SK-N-SH (cell line): ENCODE measurements at places on chromosomes 6 and 20. TPM values are rescaled to one million over a fixed set of nuclear protein-coding genes. Genes with fewer than 3 reads are reported as not detected.

The ENPP3 gene
- polyA plus RNA-seq, result not detected in 2 replicates

The RAB32 gene
- 36.9 and 39.6 TPM in 2 replicates for polyA plus RNA-seq

The SPEF1 gene
- polyA plus RNA-seq, result 1.6 and 1.8 TPM in 2 replicates

The RALGAPB gene
- 10.8 and 14.7 TPM in 2 replicates for polyA plus RNA-seq

The MSH5 gene
- polyA plus RNA-seq, result 16.0 and 19.5 TPM in 2 replicates

The ZSCAN31 gene
- polyA plus RNA-seq, result 1.9 and 2.1 TPM in 2 replicates

The EDN3 gene
- 0.02 and 0.05 TPM in 2 replicates for polyA plus RNA-seq

The CASS4 gene
- polyA plus RNA-seq, result 0.02 TPM in 1 of 2 replicates, not detected in the other

The GDAP1L1 gene
- polyA plus RNA-seq, result 0.30 and 0.55 TPM in 2 replicates

- H3K36me3 ChIP-seq, result no peaks in the 10 kb centered on the region
- H3K4me3 ChIP-seq, result no peak overlapping the region
- no peak for DNase-seq
- H3K27ac ChIP-seq, result no peak overlapping the region
These were observed 15.5 kb downstream of the ZNF831 start for GRCh38 chr20:59178983-59179595.

DNA sequence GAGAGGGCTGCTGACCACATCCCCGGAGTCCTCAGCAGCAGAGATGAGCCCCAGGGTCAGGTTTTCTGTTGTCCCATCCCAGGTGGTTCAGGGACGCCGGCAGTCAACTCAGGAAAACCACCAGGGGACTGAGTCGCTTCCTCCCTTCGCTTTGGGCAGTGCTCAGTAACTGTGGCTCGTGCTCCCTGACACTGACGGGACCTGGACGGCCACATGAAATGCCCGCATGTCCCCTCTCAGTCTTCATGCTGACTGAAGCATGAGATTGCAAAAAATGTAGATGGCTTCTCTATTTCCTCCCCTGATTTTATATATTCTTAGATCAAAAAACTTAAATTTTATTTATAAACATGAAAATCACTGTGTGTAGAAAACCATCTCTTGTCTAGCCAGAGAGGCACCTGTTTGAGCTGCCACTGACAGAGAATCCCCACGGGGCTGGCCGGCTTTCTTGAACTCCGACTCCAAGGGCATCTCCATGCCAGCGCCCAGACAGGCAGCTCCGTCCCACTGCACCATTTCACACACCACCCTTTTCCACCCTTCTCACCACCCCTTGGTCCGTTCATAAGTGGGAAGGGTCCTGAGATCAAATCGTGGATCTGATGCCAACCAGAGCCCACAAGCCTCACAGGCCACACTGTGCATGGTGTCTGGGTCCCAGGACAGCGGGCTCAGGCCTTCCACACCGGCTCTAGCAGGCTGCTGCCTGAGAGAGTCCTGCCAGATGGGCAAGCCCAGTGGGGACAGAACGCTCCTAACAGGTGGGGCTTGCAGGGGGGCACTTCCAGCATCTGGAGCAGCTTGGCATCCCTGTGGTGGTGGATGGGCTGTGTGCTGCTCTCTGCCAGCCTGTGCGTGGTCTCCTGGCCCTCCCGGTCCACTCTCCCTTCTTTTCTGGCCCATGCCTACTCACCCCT, 98.2 kb downstream of the SMOC2 start:
- no peak for DNase-seq
- H3K4me3 ChIP-seq, result no peak overlapping the region
- H3K27me3 ChIP-seq, result no peaks in the 10 kb centered on the region
- H3K27ac ChIP-seq, result no peak overlapping the region
- no peaks in the 10 kb centered on the region; the same call in 1 of the 2 replicates for H3K4me1 ChIP-seq
- H3K36me3 ChIP-seq, result no peaks in the 10 kb centered on the region

GRCh38 chr6:32982702-32983492, 14.5 kb downstream of the BRD2 start:
- no peak for DNase-seq
- H3K36me3 ChIP-seq, result peaks cover 53% of the 10 kb centered on the region
- peak overlapping the region; percentile 23; the same call in 1 of the 2 replicates for H3K27ac ChIP-seq
- H3K4me3 ChIP-seq, result no peak overlapping the region

- no peak overlapping the region for H3K27ac ChIP-seq
- no peak overlapping the region for H3K4me3 ChIP-seq
- no peaks in the 10 kb centered on the region for H3K36me3 ChIP-seq
- DNase-seq, result no peak
- 0 out of 2 replicates have a peak, but pooled peaks cover 6% of the 10 kb centered on the region for H3K27me3 ChIP-seq
These were observed 59.4 kb upstream of the BACH2 start for GRCh38 chr6:90356012-90356421.

DNA sequence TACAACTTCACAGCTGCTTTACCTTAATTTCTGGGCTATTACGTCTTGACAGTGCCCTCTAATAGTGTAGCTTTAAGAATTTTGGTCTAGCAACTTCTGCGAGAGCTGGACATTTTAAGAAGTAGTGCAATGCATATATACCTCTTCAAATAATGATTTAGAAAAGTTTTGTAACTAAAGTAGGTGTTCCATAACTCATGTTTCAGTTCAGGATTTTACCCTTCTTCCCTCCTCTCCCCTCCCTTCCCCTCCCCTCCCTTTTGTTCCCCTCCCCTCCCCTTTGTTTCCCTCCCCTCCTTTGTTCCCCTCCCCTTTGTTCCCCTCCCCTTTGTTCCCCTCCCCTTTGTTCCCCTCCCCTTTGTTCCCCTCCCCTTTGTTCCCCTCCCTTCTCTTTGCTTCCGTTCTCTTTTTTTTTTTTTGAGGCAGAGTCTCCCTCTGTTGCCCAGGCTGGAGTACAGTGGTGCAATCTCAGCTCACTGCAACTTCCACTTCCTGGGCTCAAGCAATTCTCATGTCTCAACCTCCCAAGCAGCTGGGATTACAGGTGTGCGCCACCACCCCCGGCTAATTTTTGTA, 28.8 kb upstream of the TRAM2 start:
- H3K4me3 ChIP-seq, result no peak overlapping the region
- H3K36me3 ChIP-seq, result no peaks in the 10 kb centered on the region
- peaks cover 16% of the 10 kb centered on the region for H3K4me1 ChIP-seq
- no peak for DNase-seq
- H3K27ac ChIP-seq, result no peak overlapping the region
- no peaks in the 10 kb centered on the region for H3K27me3 ChIP-seq

DNA sequence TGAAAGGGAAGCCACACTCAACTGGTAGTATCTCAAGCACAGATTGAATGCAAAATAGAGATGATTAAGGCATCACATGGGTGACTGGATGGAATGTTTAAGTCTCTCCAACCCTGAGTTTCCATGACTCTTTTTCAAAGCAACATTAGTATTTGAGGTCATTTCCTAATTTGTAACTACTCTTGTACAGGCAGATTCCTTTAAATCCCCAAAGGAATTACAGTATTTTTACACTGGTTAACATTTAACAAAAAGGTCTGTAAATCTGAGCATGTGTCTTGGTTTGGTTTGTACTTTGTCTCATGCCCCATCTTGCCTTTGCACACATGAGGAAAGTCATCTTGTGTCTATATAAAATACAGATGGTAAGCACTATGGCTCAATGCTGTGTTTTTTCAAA, 15.1 kb downstream of the RMND1 start:
- H3K27me3 ChIP-seq, result no peaks in the 10 kb centered on the region
- H3K4me1 ChIP-seq, result peaks cover 18% of the 10 kb centered on the region; the same call in 1 of the 2 replicates
- no peak for DNase-seq
- H3K4me3 ChIP-seq, result no peak overlapping the region
- peaks cover 42% of the 10 kb centered on the region for H3K36me3 ChIP-seq
- peak overlapping the region; percentile 48 for H3K27ac ChIP-seq

DNA sequence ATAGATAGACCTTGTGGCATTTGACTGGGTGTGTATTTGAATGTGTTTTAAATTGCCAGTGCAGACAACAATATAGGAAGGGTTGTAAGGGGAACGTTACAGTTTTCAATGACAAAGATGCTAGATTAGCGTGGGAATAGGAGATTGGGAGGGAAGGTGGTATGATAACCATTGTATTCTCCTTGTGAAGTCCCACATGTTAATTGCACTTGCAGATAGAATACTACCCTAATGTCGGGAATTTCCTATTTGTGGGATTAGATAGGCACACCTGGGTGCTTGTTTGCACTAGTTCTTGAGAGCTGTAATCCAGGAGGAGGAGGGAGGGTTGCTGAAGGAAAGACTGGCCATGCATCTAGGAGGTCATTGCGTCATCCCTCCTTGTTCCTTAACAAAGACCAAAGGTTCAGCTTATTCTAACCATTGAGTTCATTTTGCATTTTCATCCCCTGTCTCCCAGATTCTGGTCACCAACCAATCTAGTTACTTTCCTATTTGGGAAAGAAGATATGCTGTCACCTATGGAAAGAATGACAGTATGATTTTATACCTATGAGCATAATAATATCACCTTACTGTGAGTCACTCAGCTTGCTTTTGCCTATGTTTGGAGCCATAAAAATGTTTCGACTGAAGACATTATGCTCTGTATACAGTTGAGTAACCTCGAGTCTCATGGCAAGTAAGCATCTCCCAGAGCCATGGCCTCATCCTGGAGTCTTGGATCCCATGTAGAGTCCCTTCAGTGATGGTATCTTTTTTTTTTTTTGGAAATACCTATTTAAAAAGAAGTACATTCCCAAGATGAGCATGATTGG, 201.5 kb downstream of the DTNBP1 start:
- no peaks in the 10 kb centered on the region for H3K27me3 ChIP-seq
- no peak for DNase-seq
- H3K4me1 ChIP-seq, result peaks cover 27% of the 10 kb centered on the region
- no peak overlapping the region for H3K4me3 ChIP-seq
- H3K27ac ChIP-seq, result no peak overlapping the region
- H3K36me3 ChIP-seq, result no peaks in the 10 kb centered on the region

DNA sequence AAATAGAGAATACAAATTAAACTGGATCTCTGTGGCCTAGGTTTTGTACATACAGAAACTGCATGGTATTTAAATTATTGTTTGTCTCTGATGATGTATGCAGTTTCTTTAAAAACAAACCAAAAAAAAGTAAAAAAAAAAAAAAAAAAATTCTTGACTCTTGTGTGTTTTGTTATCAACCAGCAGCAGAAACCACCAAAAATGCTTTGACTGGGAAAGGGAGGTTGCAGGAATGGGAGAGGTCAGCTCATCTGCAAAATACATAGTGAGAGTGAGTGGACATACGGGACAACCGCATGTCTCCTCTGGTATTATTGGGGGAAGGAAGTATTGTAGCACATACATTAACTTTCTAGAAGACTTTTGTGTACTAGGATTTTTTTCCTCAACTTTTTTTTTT, 38.0 kb downstream of the TBC1D7 start:
- no peak overlapping the region for H3K27ac ChIP-seq
- H3K4me1 ChIP-seq, result no peaks in the 10 kb centered on the region
- no peaks in the 10 kb centered on the region for H3K27me3 ChIP-seq
- peaks cover 6% of the 10 kb centered on the region for H3K36me3 ChIP-seq

DNA sequence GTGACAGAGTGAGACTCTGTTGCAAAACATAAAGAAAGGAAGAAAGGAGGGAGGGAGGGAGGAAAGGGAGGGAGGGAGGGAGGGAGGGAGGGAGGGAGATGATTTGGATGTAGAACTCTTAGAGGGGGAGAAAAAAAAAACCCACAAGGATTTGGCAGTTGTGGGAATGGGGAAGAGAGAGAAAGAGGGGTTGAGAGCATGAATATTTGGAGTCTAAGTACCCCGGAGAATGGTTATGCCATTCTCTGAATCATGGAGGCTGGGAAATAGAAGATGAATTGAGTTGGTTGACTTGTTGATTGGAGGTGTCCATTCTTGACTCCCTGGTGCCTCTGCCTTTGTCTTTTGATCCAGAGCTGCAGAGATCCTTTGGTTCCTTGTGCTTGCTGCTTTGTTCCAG, 35.7 kb downstream of the RALY start:
- peaks cover 15% of the 10 kb centered on the region for H3K36me3 ChIP-seq
- no peaks in the 10 kb centered on the region for H3K27me3 ChIP-seq
- H3K27ac ChIP-seq, result no peak overlapping the region

DNA sequence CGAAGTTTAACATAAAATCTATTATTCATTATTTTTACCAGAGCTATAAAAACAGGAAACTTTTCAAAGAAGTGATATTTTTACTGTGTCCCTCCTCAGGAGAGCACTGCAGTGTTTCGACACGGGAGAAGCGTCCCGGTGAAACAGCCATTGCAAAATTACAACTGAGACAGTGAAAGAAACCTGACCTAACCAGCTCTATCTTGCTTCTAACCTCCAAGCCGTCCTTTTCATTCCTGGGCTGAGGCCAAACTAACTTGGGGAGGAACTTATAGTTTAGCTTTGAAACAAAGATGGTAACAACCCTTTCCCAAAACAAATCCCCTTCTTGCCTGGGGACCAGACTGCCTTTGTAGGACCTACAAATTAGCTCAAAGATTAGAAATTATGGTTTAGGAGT, 79.2 kb downstream of the WDR27 start:
- no peak for DNase-seq
- no peaks in the 10 kb centered on the region for H3K4me1 ChIP-seq
- H3K27me3 ChIP-seq, result no peaks in the 10 kb centered on the region
- H3K4me3 ChIP-seq, result no peak overlapping the region

DNA sequence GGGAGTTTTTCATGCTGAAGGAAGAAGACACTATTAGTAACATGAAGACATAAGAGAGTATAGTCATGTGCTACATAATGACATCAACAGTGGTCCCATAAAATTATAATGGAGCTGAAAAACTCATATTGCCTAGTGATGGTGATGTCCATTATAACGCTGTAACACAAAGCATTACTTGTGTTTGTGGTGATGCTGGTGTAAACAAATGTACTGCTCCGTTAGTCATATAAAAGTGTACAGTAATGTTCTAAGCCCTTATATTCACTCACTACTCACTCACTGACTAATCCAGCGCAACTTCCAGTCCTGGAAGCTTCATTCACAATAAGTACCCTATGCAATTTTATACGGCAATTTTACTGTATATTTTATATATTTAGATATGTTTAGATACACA, 26.8 kb upstream of the ASF1A start:
- H3K4me3 ChIP-seq, result no peak overlapping the region
- no peaks in the 10 kb centered on the region for H3K36me3 ChIP-seq
- H3K4me1 ChIP-seq, result no peaks in the 10 kb centered on the region
- no peaks in the 10 kb centered on the region for H3K27me3 ChIP-seq
- DNase-seq, result no peak

GRCh38 chr6:141548966-141549365, 583.8 kb upstream of the GJE1 start:
- no peak overlapping the region for H3K27ac ChIP-seq
- no peak overlapping the region for H3K4me3 ChIP-seq
- no peaks in the 10 kb centered on the region for H3K4me1 ChIP-seq
- no peaks in the 10 kb centered on the region for H3K27me3 ChIP-seq
- DNase-seq, result no peak

DNA sequence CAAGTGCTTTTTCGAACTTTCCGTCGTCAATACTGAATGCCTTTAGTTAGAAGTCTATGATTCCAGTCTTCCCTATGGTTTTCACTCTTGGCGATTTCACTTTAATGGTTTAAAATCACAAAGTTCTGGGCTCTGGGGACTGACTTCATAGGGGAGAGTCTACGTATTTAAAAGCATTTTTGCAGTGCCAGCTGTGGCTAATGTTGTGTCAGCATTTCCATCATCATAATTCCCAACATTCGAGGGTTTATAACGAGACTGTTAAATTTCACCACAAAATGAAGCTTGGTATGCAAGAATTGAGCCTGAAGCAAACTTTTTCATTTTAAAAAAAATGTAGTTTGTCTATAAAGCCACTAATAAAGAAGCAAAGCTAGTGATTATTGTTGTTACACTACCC, 242.7 kb downstream of the SOX4 start:
- H3K27me3 ChIP-seq, result no peaks in the 10 kb centered on the region
- DNase-seq, result no peak
- peak overlapping the region; percentile 3; the same call in 1 of the 2 replicates for H3K27ac ChIP-seq
- no peak overlapping the region for H3K4me3 ChIP-seq
- no peaks in the 10 kb centered on the region for H3K36me3 ChIP-seq
- H3K4me1 ChIP-seq, result peaks cover 13% of the 10 kb centered on the region

- peak overlapping the region; percentile 53; the same call in 1 of the 2 replicates for H3K27ac ChIP-seq
- H3K27me3 ChIP-seq, result no peaks in the 10 kb centered on the region
- peaks cover 10% of the 10 kb centered on the region for H3K4me1 ChIP-seq
- peak overlapping the region; percentile 59 for H3K4me3 ChIP-seq
- no peaks in the 10 kb centered on the region for H3K36me3 ChIP-seq
These were observed 60.6 kb downstream of the HIVEP2 start for GRCh38 chr6:142884214-142885035.
